ENCODE measurements at places on chromosomes 4 and X.

DNA sequence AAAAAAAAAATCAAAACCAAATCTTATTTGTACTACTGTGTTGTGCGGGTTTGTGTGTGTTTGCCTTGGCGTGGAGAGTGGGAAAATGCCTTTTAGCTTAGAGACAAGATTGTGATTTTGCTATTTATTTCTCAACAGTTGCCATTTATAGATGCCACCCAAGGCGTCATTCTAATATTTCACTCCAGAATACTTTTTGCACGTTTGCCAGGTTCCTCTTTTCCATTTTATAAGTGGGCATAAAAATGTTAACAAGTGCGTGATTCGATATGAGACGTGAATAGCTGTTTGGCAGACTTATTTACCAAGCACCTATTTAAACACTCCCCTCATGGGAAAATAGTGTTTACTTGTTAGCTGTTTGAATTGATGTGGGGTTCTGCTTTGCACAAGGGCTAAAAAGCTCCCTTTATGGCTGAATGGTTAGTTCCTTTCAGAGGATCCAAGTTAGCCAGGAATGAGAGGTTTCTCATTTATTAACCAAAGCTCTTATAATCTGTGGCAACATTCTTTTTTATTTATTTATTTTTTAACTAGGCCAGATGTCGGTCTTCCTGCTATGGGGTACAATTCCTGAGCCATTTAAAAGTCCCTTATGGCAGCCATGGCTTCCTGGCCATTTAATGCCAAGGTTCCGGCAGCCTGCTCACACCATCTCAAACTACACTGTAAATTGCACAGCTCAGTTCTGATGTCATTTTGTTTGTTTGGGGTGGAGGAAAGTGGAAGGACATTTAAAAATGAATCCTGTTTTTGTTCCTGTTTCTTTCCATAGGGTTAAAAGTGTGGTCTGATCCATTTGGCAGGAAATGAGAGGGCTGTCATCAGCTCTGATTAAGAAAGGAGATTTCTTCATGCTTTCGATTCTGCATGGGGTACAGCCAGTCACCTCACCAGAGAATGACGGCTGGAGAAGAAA lies 14.6 kb downstream of the SMIM20 start:
- no peak for DNase-seq

GRCh38 chrX:154717824-154718223 lies 33.1 kb downstream of the GAB3 start:
- DNase-seq: peak; percentile 52

DNA sequence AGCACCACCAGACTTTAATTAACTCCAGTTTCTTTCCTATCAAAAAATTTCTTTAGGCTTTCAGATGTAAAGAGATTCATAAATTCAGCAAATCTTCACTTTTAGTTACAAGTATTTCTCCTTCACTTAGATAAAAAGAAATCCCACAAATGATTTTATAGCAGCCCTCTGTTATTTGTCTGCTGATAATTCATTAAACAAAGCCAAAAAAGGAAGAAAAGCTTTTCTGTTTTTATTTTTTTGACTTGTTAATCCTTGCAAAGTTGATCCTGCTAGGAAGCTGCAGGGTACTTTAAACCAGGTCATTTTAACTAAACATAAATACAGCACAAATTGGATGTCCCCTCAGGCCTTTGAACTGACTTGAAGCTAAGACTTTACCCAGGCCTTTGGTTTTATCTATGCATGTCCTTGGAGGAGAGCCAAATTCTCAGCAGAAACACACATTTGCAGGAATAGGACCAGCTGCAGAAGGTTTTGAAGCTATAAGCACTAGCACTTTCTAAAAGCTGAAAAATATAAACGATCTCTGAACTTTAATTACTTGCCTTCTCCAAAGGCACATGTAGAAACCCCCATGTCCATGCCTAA lies 57.5 kb downstream of the PCDH18 start:
- no peak for DNase-seq

- no peak for DNase-seq
Observed at GRCh38 chr4:32519060-32519459, 1798.9 kb downstream of the PCDH7 start.

DNA sequence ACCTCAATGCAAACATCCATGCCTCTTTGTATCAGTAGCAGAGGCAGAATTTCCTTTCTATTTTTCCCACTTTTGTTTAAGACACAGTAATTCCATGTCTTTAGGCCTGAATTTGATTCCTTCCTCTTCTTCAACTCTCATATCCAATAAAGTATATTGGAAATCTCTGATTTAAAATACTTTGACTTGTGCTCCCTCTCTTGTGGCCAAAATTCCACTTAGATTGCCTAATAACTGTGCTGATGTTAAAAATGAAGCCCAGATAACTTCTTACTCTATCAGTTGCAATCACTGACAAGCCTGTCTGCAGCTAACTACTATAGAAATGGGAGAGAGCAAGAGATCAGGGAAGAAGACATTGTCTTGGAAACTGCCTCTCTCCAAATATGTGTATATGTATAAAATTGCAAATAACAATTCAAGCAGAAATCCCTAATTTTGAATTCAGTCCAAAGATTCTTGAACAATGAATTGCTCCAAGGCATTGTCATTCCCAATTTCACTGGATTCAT lies 163.5 kb upstream of the SPIN4 start:
- no peak for DNase-seq

DNA sequence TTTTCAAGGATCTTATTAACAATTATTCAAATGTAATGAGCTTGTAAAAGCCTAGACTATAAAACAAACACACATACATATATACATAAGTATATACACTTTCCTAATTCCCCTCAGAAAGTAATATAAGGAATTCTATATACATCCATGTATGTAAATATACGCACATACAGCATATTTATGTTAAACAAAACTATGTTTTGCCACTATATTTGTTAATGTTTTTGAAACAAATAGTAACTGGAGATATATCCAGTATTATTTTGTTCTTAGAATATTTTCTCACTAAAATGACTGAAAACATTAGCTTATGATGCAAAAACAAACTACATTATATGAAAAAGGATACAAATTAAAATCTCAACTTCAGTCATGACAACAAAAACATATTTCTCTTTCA lies 85.1 kb downstream of the FBXO8 start:
- no peak for DNase-seq

GRCh38 chr4:79850626-79851025 lies 222.4 kb downstream of the ANTXR2 start:
- DNase-seq: no peak

- no peak for DNase-seq
Observed at GRCh38 chr4:6527683-6528595, 47.0 kb upstream of the MAN2B2 start.

- no peak for DNase-seq
Observed at GRCh38 chr4:13452927-13453579, 31.1 kb downstream of the RAB28 start.

DNA sequence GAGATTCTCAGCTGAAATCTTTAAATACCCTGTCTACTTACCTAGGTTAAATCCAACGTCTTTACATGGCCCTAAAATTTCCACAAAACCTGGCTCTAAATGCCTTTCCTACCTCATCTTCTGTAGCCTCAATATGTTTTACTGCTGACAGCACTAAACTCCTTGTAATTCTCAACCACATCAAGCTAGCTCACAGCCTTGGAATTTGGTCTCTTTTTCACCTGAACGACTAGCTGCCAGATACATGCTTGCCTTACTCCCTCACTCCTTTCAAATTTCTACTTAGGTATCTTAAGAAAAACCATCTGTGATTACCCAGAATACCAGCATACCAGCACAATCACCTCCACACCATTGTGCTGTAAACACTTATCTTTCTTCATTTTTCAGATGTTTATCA lies 635.6 kb upstream of the PCDH10 start:
- no peak for DNase-seq

- DNase-seq: no peak
Observed at GRCh38 chr4:80486603-80487002, 151.1 kb downstream of the CFAP299 start.

DNA sequence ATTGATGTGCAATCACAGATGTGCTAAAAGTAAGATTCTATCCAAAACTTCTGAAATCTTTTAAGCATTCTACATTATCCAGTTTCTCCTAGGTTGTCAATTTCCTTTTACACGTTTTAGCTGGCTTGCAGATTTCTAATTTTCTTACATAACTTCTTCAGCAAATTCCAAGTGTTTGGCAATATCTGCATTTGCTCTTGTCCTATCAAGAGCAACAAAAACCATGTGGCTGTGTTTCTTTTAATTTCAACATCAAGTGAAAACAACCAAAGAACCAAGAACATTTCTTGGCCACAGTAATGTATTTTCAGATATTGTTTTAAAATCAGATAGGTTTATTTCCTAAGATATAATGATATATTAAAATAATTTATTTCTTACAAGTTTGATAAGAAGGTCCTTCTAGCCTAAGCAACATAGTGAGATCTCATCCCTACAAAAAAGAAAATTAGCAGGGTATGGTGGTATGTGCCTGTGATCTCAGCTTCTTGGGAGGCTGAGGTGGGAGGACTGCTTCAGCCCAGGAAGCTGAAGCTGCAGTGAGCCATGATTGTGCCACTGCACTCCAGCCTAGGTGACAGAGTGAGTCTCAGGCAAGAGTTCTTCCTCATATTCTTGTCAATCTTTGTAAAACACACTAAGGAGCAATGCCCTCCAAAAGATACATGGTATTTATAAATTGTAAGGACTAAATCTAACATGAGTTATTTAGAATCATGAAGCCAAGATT lies 131.4 kb upstream of the NAP1L5 start:
- DNase-seq: no peak

DNA sequence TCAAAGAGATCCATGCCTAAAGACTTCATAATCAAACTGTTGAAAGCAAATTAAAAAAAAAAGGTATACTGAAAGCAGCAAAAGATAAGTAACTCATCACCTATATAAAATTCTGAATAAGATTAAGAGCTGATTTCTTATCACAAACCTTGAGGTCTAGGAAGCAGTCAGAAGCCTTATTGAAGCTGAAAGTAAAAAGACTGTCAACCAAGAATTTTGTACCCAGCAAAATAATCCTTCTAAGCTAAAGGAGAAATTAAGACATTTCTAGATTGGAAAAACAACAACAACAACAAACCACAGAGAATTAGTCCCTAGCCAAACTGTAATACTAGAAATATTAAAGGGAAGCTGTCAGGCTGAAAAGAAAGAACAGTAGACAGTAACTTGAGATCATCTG lies 622.9 kb downstream of the PCDH7 start:
- no peak for DNase-seq

DNA sequence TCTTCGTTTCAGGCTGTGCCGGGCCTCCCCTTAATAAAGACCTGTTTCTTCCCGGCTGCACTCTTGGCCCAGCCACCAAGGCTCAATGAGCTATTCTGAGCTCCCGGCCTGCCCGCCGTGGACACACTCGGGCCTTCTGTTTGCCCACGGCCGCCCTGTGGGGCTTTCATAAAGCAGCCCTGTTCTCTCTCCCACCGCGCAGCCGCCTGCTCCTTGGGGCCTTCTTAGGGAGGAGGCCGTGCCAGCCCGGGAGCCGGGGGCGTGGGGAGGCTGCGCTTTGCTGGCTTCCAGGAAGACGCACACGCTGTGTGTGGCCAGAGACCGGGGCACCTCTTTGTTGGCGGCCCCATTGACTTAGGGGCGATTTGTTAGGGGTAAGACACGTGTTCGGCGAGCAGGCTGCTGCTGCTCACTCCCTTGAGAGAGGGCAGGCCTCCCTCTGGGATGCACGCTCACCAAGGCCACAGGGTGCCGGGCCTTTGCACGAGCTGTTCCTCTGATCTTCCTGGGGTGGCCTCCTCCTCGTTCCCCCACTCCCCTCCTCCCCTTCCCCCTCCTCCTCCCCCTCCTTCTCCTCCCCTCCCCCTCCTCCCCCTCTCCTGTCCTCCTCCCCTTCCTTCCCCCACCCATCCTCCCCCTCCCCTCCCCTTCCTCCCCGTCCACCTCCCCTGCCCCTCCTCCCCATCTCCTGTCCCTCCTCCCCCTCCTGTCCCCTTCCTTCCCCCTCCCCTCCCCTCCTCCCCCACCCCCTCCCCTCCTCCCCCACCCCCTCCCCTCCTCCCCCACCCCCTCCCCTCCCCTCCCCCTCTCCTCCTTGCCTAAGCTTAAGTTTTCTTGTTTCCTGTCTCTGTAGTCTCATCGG lies 11.3 kb downstream of the BLOC1S4 start:
- no peak for DNase-seq

DNA sequence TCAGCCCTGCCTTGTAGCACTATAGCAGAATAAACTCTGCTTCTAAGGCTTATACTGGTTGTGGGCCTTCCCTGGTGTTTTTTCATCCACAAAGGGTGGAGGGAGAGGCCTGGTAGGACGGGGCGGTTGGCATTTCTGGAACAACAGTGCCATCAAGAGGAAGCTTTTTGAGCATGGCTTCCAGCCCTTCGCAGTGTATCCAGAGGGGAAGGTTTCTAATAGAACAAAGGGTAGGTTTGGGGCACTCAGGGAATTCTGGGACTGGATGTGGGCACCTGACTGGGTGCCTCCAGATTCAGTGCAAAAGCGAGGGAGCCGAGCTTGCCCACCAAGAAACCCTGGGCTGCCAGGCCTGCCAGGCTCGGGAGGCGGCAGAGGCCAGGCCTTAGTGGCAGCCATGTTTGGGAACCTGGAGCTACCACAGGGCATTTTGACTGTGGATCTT lies 229.6 kb upstream of the AGTR2 start:
- peak; percentile 69 for DNase-seq
